ENCODE measurements at places on chromosomes 1 and 21.

- DNase-seq = no peak
These were observed at the start of gene CCSAP for GRCh38 chr1:229342656-229343569. Gene CCSAP (minus strand): TSS chr1:229343047. CDS start chr1:229342465, 582 bp downstream.

DNA sequence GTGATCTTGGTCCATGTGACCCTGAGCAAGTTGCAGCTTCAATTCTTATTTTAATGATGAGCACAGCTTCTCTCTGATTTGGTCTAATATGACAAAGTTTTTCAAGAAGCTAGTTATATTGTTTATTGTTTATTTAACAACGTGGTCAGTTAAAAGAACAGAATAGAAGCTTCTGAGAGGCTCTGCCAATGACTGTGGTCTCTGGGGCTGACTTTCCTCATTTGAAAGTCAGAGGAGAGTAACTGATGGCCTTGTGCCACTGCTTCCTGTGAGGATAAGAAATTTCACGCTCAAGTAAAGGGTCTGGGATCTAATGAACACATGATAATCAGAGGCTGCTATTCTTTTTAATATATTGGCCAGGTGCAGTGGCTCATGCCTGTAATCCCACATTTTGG is 7.3 kb downstream of the HHIPL2 start:
- no peak for DNase-seq

- no peak for DNase-seq
These were observed 37.1 kb downstream of the ALPL start for GRCh38 chr1:21546122-21546825.

- DNase-seq = no peak
These were observed 169.7 kb upstream of the UBE2U start for GRCh38 chr1:64033667-64034220.

DNA sequence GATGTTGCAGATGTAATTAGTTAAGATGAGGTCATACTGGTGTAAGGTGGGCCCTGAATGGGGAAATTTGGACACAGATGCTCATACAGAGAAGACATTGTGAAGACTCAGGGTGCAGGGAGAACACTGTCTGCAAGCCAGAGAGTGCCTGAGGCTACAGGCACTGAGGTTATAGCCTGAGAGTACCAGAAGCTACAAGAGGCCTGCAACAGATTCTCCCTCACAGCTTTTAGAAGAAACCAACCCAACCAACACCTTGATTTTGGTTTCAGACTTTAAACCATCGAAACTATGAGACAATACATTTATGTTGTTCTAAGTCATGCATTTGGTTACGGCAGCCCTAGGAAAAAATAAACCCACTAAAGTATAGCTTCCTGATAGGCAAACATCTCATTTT is 321.7 kb upstream of the USP25 start:
- DNase-seq = no peak

DNA sequence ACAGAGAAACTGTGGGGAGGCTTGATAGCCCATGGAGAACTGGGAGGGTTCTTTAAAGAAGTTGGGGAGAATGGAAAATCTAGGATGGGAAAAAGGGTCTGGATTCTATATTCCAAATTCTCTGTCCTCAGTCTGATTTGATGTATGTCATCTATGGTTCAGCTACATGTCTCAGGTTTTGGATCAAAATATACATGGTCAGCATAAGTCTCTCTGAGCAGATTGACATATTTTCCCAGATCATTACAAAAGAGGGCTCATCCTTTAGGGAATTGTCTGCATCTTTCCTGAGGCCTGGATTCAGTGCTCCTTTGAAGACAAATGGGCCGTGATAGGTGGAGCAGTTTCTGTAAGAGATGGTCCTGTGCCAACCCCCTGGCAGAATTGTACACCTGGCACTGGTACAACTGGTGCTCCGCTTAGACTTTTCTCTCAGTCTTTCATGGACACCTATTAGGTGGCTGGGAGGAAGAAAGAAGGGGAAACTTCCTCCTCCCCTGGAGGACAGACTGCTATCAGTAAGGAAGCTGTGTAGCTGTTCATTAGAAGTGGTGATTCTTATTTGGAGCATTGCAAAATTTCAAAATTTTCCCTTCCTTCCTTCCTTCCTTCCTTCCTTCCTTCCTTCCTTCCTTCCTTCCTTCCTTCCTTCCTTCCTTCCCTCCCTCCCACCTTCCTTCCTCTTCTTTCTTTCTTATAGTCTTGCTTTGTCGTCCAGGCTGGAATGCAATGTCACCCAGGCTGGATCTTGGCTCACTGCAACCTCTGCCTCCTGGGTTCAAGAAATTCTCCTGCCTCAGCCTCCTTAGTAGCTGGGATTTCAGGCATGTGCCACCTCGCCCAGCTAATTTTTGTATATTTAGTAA is 26.1 kb upstream of the RGL1 start:
- DNase-seq = no peak

DNA sequence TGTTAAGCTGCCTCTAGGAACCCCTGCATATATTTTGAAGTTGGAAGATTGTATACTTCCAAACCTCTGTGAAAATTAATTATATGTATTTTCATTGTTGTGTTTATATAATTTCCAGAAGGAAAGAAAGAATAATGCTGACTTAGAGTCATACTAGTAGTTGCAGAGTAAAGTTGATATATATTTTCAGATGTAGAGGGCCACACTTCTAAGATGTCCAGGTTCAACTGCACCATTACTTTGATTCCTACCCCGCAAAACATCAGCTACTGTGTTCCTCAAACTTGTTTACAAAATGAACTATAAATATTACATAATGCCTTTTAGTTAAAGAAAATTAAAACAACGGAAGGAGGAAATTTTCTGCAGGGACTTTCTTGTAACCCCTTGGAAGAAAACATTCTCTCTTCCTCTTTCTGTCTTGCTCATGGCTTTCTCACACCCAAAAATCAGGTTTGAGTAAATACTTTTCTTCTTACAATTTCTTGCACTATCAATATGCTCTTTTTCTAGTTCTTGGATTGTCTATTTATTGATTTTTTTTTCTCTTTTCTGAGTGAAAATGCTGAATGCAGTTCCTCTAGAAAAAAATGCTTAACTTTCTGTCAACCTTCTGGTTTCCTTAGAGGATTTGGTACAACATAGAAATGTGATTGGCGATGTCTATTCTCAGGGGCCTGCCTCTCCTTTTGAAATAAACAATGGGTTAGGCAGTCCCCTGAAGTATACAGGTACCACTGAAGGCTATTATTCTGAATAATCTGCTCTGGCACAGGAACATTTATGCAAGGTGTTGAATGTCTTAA is 867.8 kb downstream of the TTLL7 start:
- no peak for DNase-seq

GRCh38 chr1:166172106-166172505 is 5.3 kb upstream of the FAM78B start:
- no peak for DNase-seq

- no peak for DNase-seq
These were observed 14.9 kb upstream of the MGST3 start for GRCh38 chr1:165616054-165616612.

- DNase-seq = no peak
These were observed 186.3 kb upstream of the PLD5 start for GRCh38 chr1:242710847-242711246.

Measured in NCI-H2081 treated with DMSO at 0.1 percent for 48 hours (cell line).